ENCODE measurements at places on chromosomes 5 and 9.

DNA sequence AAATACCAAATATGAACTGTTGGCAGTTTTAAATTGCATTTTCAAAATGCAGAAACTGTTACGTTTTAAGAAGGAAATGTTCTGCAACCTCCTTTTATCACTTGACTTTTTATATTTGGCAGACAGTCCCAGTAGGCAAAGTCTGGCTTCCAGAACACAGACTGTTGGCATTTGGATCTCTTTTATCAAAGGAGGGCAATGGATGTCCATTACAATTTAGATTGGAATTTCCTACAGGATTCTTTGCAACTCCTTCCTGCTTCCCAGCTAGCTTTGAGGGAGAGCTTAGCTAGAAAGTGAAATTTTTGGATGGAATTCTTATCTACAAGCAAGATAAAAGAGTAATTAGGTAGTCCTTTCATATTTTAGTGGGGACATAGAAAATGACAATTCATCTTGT lies 142.6 kb downstream of the SLF1 start:
- DNase-seq: no peak

DNA sequence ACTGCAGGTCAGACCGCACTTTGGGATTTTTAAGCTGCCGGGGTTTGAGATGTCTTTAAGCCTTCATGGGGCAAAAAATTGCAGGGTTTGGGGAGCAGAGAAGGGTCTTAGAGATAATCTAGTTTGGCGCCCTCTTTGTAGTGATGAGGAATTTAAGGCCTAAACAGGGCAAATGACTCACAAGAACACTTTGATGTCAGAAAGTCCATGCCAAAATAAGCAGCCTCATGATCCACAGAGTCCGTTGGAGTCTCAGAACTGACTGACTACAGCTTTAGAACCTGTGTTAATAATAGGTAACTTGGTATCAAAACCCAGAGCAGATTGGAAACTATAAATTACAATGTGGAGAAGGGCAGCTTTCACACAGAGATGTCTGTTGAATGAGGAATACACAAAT lies 35.9 kb upstream of the PTGS1 start:
- no peak for DNase-seq

GRCh38 chr9:109579191-109579948 lies 81.3 kb upstream of the PTPN3 start:
- no peak for DNase-seq

GRCh38 chr9:131736431-131736830 lies 3.4 kb downstream of the RAPGEF1 start:
- no peak for DNase-seq

DNA sequence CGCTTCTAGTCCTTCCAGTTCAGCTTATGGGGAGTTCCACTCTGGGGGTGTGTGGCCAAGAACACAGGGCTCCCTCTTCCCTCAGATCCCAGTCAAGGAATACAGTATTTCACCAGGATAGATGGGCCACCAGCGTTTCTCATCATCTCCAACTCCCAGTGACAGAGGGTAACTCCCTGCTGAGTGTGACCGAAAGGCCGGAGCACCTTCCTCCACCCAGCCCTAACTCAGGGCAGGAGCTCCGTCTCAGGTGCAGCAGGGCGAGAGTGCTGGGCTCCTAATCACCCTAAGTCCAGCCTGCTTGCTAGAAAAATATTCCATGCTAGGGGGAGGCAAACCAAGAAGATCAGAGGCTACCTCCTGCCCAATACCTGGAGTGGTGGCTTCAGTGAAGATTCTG lies 102.6 kb downstream of the ADAMTS2 start:
- no peak for DNase-seq

All from activated CD8-positive, alpha-beta memory T cell treated with anti-CD3 and anti-CD28 coated beads for 1 hour (primary cell).